Activated T-cell treated with anti-CD3 and anti-CD28 coated beads for 1 hour (primary cell): ENCODE measurements at places on chromosomes 1 and 21.

DNA sequence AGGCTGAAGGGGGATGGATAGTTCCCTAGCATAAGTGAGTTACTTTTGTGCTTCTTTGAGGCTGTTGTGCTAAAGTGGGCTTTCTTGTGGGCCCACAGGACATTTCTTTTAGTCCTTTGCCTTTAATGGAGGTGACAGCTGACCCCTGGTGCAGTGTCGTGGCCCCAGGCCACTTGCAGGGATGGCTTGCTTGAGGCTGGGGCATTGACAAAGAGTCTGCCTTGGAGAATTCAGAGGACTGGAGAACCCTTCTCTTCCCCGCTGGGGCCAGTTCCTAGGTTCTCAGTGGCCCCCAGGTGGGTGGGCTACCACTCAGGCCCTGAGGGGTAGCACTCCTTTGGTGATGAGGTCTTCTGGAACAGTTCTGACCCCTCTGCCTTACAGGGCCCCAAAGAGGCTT, 12.8 kb downstream of the ABCG1 start:
- no peak for DNase-seq

GRCh38 chr1:154524881-154525280, 22.7 kb upstream of the SHE start:
- DNase-seq, result no peak

DNA sequence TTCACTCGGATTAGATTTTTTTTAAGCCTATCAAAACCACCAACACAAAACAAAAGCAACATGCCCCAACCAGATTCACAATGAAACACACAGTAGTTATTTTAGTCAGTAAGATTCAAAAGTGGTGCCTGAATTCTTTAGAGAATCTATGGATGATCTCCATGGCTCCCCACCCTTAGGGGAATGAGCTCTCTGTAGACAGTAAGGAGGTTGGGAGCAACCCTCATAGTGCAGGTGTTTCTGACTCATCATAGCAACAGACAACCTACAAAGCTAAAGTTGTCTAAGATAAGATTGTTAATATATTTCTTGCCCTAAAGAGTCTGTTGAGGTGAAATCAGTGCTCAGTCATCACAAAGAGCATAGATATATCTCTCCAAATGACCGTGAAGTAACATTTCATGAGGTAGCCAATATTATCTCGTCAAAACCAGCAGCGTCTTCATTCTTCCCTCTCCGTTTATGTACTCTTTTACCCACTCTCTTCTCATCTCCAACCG, 78.3 kb downstream of the ADAMTS1 start:
- no peak for DNase-seq

DNA sequence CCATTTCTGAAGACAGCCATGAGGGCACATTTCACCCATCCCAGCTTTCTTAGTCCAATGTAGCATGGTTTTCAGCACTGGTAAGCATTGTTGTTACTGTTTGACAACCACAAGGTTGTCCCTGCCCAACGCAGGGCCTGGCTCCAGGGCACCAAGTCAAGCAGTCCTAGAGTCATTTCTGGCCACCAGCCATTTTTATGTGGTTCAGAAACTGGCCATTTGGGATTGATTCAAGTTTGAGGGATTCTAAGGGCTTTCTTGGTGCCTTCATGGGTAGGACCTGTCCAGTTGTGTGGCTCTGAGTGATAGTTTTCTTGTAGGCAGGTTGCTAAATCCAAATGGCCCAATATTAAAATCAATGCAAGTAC, 535.4 kb upstream of the USP24 start:
- DNase-seq, result no peak

DNA sequence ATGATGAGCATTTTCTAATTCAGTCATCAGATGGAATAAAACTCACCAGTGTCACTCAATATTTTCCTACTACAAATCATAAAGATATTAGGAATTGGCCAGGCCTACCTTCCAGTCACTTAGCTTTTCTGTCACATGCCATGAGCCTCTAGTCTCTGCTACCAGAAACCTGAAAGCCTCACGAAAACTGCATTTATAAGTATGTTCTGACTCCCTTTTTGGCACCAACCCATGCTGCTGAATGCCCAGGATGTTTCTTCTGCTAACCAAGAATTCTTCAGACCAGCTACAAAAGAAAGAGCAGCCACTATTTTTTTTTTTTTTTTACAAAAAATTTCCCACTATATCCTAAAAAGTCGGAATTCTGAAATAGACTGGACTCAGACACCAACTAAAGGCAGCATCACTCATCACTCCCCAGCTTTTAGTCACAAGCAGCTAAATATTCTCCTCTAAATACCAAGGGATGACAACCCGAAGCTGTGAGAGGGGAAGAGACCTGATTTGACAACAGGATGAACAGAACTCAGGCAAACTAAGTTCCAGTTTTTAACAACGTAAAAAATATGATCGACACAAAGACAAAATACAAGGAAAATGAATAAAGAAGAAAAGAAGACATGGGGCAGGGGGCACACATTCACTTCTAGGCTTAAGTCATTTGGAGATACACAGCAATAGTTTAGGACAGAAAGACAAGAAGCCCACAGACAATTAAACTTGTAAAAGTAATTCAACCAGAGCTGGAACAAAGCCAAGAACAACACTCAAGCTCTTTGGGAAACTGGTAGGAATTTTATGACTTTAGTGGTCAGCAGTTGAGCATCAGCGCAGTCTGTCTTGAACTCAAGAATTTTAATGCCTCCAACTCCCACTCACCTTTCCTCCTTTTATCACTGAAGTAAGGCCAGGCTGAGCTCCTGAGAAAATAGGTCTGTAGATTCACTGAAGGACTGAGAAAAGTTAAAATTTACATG, 1.7 kb downstream of the DCAF8 start:
- DNase-seq, result no peak

DNA sequence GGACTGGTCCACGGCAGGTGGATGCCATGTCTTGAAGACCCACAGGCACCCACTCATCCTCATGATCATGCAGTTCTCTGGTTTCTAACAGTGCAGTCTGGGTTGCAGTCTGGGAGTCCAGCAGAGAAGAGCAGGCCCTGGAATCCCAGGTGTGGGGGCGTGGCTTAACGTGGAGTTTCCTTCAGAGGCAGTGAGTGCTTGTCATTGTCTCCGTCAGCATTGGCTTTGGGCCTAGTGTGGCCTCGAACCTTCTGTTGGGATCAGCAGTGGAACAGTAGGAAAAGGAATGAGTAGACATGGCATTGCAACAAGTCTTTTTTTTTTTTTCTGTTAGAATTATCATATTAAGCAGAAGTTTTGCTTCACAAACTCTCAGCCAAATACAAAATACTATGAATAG, 12.8 kb downstream of the LGALS8 start:
- DNase-seq, result no peak

- no peak for DNase-seq
Observed at GRCh38 chr1:30395631-30396030, 327.8 kb downstream of the MATN1 start.

DNA sequence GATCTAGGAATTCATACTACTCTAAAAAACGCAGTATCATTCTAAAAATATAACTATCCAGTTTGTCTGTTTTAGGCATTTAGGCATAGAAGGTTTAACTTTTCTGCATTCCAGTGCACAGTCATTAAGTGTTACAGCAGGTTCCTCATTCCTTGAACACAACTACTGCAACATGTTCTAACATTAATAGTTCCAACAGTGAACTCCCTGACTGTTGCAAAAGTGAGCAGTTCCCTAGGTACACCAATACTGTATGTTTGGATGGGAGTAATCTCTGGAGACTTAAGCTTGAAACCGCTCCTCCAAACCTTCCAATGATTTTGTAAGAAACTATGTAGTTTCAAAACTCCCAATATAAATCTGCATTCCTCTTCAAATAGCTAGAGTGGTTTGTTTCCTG, 46.2 kb downstream of the UCHL5 start:
- DNase-seq, result no peak

DNA sequence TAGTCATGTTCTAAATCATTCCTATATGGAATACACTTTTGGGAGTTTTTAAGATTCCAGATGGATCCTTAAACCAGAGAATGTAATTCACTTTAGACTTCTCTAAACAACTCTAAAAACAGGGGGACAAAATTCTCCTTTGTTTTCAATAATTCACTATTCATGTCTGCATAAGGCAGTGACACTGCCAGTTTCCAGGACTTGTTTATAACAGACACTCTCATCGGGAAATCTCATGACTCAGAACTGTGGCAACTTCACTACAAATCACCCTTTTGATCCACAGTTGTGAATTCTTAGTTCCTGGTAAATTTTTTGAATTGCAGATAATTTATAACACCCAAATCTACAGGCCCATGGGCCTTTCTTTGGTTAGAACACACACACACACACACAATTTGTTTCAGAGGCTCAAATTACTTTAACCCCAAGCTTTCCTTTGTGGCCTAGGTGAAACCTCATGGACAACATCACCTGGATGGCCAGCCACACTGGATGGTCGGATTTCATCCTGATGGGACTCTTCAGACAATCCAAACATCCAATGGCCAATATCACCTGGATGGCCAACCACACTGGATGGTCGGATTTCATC, at the start of gene OR2T4:
Gene OR2T4 (plus strand): TSS at position 545 of the 595 bp plus-strand sequence. CDS start 0 bp downstream, at position 545.
- no peak for DNase-seq

GRCh38 chr1:174982971-174983689, 16.6 kb upstream of the CACYBP start:
- peak; percentile 20 for DNase-seq

- no peak for DNase-seq
Observed at GRCh38 chr21:28604946-28605537, 387.6 kb downstream of the LTN1 start.

- DNase-seq, result no peak
Observed at GRCh38 chr1:68308034-68308433, 75.7 kb upstream of the WLS start.

GRCh38 chr1:94247138-94248094, 10.0 kb upstream of the ARHGAP29 start:
- DNase-seq, result no peak

DNA sequence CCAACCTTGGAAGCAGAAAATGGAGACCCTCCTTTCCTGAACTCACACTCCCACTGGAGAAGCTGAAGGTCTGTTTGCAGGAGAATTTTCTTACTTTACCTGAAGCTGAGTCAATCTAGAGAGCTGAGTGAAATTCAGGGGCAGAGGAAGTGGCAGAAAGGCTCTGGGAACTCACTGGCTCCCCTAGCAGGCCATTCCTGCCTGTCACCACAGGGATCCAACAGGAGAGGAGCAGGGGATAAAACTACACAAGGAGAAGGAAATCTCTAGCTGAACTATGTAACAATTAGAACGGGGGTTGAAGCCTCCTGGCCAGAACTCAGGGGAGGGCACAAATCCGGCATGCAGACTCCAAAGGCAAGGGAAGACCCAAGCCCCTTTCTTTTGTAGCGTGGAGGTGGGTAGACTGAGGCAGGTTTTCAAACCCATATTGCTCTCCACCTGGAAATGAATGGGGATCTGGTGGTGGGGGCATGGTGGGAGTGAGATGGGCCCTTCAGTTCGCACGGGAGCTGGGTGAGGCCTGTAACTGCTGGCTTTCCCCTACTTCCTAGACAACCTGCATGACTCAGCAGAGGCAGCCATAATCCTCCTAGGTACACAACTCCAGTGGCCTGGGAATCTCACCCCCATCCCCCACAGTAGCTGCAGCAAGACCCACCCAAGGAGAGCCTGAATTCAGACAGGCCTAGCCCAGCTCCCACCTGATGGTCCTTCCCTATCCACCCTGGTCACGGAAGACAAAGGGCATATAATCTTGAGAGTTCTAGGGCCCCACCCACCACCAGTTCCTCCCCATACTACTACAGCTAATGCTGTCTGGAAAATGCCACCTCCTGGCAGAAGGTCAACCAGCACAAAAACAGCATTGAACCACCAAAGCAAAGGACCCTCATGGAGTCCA, 158.1 kb downstream of the LTN1 start:
- no peak for DNase-seq

GRCh38 chr1:23600283-23600682, 41.0 kb upstream of the ID3 start:
- no peak for DNase-seq

- no peak for DNase-seq
Observed at GRCh38 chr1:233638513-233638912, 24.6 kb downstream of the KCNK1 start.

DNA sequence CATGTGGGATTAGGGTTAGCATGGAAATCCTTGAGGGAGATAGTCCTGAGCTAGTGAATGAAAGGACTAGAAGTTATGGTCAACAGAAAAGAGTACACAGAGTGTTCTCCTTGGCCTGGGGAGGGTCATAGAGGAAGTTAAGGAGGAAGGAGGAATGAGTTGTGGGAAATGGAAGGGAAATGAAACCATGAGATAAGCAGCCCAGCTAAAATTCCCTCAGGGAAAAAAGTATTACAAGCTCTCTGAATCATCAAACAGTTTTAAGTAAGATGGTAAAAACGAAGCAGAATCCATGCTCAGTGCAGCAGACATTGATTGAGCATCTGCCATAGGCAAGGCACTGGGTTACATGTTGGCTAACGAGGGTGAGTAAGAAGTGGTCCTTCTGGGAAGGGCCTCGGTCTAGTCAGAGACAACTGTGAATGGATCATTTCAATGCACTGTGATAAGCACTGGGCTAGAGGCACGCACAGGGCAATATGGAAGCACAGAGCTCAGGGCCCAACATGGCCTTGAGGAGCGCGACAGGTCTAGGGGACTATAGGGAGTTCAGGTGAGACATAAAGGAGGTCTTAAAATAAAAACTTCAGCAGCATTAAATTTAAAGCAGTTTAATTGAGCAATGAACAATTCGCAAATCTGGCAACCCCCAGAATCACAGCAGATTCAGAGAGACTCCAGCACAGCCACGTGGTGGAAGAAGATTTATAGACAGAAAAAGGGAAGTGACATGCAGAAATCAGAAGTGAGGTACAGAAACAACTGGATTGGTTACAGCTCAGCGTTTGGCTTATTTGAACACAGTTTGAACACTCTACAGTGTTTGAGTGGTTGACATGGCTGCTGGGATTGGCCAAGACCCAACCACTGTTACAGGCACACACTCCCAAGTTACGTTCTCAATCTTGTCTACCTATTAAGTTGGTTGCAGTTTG, 219.5 kb downstream of the HLX start:
- DNase-seq, result no peak

DNA sequence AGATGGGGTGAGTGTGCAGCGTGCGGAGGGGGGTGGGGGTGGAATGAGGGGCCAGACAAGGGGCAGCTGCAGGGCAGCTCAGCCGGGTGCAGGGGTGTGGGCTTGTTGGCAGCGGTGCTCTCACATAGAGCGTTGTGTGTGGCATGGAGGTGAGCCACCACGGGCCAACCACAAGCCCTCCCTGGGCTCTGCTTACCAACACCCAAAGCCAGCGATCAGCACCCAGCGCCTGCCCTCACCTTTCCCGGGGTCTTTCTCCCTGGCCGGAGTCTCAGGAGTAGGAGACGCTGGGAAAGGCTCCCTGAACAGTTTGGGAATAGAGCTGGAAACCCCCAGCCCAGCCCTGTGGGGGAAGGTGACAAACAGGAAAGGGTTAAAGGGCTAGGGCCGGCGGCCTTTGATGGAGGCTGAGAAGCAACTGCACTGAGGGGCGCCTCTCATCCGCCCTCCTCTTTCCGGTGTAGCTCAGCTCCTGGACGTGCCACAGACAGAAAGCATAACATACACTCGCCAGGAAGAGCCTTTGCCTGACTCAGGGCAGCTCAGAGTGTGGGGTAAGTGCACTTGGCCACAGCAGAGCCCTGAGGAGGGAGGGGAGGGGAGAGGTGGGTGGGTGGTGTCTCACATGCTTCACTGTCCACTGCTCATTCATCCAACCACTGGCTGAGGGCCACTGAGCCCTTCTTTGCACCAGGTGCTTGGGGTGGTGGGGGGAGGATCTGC, 577 bp downstream of the IKBKE start:
- DNase-seq, result no peak

GRCh38 chr1:20266642-20267041, 24.0 kb upstream of the VWA5B1 start:
- DNase-seq, result no peak
